ENCODE measurements at places on chromosomes 5 and 9. TPM values are rescaled to one million over a fixed set of nuclear protein-coding genes. Genes with fewer than 3 reads are reported as not detected.

GRCh38 chr5:9667906-9668305 is 37.8 kb upstream of the TAS2R1 start:
- DNase-seq: no peak

GRCh38 chr9:128494108-128494745 is 10.3 kb upstream of the GLE1 start:
- DNase-seq: no peak

Gene GLRA1
- 0.21 TPM for total RNA-seq

DNA sequence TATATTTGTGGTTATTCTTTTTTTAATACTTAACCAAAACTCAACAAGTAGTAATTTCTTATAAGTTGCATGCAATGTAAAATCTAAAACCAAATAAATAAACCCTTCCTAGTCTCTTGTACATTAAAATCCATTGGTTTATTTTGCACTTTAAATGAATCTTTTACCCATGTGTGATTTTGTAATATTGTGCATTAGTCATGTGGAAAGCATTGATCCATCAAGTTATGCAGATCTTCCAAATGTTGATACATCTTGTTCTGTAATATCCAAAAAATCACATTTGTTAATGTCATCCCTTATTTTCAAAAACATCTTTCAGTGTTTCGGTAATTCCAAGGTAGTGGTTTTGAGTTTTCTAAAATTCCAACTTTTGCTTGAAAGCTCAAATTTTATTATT is 63.3 kb downstream of the CWC27 start:
- no peak for DNase-seq

Gene RXRA
- total RNA-seq: 40.0 TPM

GRCh38 chr5:155040984-155041653 is 27.6 kb downstream of the KIF4B start:
- DNase-seq: no peak

Gene SPATA31A3
- total RNA-seq: not detected

All from neural crest cell (in vitro differentiated cells).